ENCODE measurements at places on chromosomes 7 and 10. TPM values are rescaled to one million over a fixed set of nuclear protein-coding genes. Genes with fewer than 3 reads are reported as not detected.

Gene AKR1C1
- 2.5 TPM for total RNA-seq

Gene WAC
- 92.3 TPM for total RNA-seq

Gene CPEB3
- 2.6 TPM for total RNA-seq

DNA sequence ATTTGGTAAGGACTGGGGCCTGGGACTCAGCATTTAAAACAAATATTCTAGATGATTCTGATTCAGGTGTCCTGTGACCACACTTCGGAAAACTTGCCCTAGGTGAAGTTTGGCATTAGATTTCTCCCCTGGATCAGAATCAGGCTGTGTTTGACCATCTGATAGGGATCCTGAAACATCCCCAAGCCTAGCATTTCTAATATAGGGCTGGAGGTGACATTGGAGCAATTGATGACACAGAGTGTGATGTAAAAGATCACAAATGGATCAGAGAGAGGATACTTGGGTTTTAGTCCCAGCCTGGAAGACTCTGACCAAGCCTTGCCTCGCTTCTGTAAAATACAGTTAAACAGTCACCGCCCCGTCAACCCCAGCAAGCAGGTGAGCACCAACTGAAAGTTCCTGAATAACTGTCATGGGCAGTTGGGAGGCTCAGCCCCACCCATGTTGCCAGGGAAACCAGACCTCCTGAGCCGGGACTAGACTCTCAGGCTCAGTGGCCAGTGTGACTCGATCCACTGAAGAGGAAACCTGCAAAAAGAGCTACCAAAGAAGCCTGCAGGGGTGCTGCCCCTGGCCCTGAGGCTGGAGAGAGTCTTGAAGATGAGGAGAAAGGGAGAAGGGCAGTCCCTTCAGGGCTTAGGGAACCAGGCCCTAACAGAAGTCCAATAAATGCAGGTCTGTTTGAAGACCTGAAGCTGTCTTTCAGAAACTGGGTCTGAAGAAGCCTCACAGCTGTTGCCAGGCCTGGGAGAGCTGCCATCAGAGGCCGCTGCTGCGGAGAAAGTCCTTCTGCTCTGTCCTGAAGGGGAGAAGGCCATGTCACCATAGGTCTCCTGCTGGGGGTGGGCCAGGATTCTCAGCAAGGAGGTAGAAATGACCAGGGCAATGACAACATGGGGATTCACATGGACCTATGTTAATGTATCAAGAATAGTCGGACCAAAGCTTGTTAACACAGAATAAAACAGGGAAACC lies 126.1 kb upstream of the KCNMA1 start:
- DNase-seq: no peak

GRCh38 chr7:91289633-91290254 lies 25.5 kb downstream of the FZD1 start:
- DNase-seq: no peak

DNA sequence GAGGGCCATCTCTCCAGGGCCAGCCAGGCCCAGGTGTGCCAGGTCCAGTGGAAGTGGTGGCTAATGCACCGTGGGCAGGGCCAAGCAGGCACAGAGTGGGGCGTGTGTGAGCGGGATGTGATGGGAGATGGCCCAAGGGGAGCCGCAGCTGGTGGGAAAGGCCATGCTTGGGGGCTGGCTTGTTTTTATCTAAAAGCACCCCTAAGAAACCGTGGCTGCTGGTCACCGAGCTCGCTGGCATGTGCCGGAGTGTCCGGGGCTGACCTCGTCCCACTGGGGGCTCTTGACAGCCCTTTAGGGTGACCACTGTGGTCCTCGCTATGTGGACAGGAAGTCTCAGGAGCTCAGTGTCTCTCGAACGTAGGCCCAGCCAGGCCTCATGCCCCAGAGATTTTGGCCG lies 582.4 kb upstream of the FOXK1 start:
- DNase-seq: no peak

DNA sequence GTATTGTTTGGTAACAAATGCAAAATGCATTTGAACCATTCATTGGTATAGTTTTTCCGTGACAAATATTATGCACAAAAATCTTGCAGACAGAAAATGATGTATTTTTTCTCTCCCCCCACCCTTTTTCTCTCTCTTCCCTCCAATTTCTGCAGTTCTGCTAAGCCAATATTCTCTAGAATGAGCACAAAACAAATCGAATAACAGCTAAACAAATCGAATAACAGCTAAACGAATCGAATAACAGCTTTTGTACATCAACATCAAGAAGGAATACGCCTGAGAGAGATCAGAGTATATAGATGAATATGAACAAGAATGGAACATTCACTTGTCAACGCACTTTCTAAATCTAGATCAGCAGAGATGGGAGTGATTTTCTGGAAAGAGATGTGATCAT lies 108.0 kb upstream of the KMT2E start:
- DNase-seq: no peak

DNA sequence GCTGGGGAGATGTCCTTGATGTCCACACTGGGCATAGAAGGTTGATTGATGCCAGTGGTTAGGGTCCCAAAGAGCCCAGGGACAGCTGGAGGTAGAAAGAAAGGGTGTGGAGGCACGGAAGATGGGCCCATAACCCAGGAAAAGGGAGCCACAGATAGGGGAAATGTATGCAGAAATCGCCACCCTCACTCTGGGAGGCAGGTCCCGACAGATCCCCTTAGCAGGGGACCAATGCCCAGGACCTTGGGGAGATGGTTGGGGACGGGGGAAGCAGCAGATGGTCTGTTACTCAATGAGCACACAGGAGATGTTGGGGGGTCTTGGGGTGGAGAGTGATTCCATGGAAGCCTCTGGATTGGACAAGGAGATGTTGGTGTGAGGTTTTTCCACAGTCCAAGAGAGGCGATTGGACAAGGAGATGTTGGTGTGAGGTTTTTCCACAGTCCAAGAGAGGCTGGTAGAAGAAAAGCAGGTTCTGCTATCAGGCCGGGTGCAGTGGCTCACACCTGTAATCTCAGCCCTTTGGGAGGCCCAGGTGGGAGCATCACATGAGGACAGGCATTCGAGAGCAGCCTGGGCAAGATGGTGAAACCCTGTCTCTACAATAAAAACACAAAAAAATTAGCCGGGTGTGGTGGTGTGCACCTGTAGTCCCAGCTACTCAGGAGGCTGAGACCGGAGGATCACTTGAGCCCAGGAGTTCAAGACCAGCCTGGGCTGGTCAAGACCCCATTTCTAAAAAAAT lies 7.0 kb upstream of the PPP1R35 start:
- DNase-seq: no peak

DNA sequence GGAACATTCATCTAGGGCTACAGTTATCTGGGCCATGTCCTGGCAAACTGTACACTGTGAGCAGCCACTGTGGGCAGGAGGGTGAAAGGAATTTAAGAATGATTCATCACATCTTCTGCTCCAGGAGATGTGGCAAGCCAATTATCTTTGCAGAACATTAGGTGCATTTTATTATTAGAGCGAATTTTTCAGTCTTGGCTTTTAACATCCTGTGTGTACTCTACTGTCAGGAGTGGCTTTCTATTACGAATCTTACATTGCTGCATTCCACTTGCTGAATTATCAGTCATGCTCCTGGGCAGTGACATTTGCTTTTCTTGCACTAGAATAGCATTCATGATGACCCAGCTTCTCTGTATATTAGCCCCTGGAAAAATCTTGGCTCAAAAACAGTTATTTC lies 109.2 kb upstream of the TARP start:
- no peak for DNase-seq

DNA sequence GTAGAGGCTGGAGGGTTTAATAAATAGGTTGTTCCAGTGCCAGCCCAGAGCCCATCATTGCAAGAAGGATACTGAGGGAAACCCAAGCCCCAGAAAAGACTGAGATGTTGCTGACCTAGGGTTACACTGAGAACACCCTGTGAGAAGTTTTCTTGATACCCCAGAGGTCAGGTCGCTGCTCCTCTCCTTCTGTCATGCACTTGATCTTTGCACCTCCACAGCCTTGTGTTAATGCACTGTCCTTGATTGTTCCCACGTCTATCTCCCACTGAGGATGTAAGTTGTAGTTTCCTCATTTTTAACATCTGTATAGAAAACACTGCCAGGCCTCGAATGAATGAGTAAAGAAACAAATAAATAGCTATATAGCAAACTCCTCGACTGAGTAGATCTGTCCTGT lies 195.3 kb upstream of the AHR start:
- no peak for DNase-seq

- DNase-seq: no peak
Measured at GRCh38 chr10:114084215-114084614, 40.5 kb downstream of the ADRB1 start.

- no peak for DNase-seq
Measured at GRCh38 chr7:125084196-125084595, 154.6 kb upstream of the POT1 start.

- no peak for DNase-seq
Measured at GRCh38 chr7:143395187-143396149, 13.2 kb downstream of the EPHA1 start.

DNA sequence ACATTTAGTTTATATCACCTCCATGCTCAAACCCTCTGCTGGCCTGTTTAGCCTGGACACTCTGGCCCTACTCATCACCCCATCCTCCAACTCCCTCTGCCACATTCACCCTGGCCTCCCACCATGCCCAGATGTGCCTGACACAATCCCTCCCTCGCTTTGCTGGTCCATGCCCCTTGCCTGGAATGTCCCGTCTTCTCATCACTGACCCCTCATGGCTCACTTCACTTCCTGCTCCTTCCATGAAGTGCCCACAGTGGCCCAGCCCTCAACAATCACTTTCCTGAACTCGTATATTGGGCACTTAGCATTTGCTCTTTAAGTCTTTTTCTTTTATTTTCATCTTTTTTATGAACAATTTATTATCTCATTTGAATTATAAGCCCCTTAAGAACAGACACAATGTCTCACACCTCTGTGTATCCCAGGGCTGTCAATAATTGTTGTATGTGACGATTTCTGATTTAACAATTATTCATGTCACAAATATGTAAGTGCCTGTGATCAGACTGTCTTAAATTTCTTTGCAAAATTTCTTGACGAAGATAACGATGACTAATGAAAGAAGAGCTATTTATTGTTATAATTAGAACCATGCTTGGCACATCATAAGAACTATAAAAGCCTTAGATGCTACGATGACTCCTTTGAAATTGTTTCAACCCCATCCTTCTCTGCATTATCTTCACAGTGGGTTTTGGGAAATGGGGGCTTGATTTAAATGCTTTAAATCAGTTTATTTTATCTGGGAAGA lies 209.9 kb upstream of the YAE1 start:
- no peak for DNase-seq

DNA sequence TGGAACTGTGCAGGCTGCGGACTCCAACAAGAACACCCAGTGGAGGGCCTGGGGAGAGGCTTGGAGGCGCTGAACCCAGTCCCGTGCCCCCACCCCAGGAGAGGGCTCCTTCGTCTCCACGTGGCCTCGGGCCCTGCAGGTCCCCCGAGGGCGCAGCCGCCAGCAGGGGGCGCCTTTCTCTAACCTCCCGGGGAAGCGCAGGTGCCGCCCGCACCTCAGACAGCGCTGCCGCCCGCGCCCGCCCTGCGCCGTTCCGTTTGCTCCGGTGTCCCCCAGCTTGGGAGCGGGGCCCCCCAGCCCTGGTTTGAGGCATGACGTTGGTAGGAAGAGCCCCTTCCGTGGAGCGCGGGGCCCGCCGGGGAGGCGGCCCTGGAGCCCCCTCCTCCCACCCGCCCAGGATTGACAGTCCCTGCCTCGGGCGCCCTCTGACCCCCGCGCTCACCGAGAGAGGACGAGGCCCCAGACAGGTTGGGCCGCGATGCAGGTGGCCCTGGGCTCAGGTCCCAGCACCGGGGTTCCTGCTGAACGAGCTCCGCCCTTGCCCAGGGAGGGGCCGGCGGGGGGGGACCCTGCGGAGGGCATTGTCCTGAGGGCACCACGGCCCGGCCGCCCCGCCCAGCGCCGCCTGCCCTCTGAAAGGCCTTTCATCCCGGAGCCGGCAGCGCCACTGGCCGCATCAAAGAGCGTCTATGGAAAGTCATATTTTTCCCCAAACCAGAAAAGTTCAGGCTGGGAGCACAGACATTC lies 42.8 kb downstream of the FOXL3 start:
- DNase-seq: no peak

DNA sequence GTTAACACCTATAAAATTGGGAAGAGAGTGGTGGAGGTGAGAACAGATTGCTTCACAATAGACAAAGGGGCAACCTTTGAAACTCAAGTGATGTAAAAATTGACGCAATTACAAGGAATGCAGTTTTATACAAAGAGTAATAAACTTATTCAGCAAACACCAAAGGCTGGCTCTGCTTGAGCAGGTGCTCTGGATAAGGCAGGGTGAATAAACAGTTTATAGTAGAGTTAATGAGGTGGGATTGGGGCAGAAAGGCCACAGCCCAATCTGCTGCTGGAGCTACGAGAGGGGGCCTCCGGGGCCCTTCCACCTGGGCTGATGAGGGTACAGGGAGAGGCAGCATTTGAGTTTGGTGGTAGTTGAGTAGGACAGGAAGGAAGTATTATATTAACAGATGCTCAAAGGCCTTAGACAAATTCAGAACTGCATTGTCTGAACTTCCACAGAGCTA lies 6.0 kb downstream of the MUC12 start:
- no peak for DNase-seq

DNA sequence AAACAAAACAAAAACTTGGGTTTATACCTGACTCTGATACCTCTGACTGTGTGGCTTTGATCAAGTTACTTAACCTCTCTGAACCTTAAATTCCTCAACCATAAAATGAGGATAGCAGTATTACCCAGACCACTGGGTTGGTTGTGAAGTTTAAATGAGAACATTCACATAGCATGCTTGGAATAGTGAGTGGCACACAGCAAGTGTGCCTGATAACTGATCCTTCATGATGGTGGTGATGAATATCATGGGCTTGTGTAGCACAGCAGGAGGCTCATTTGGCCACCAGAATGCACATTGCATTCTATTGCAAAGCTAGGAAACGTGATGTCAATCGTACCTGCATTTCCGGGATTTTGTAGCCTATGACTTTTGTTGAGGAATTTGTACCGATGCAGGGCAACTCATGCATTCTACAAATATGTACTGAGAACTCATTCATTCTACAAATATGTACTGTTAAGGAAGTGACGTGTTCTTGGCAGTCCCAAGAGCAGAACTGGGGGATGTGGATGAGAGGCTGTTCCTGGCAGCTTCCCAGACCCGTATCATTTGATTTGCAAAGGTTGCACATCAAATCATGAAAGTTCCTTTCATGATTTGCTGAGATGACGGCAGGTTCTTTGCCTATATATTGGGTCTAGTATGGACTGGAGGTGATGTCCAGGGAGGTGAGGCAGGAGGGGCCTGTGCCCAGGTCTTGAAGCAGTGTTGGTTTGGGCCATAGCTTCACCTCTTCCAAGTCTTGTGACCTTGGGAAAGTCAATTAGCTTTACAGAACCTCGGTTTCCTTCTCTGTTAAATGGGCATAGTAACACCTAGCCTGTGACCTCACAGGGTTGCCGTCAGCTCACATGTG lies 94.6 kb upstream of the SMNDC1 start:
- peak; percentile 53 for DNase-seq
